ENCODE measurements at places on chromosomes 1 and 21. TPM values are rescaled to one million over a fixed set of nuclear protein-coding genes. Genes with fewer than 3 reads are reported as not detected.

- no peak for DNase-seq
- H3K36me3 ChIP-seq: no peaks in the 10 kb centered on the region
- no peak overlapping the region for H3K27ac ChIP-seq
- no peaks in the 10 kb centered on the region for H3K4me1 ChIP-seq
Observed at GRCh38 chr21:18245464-18245967, 883 bp downstream of the CHODL start.

DNA sequence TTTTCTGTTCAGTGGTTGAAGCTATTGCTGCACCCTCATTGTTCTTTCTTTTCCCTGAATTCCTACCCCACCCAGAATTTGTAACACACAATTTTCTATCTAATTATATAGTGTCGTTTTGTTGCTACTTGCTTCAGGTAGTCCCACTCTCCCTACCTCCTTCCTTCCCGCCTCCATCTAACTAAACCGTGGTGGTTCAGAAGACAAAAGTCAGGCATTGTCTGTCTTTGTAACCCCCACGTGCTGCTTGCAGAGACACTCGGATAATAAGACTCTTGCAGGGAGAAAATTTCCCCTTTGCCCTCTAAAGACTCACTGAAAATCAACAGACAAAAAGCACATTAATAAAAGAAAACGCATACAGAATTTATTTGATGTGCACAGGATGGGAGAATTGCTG, 46.2 kb upstream of the BTG3 start:
- no peak overlapping the region for H3K27ac ChIP-seq
- no peak for DNase-seq
- no peak overlapping the region for H3K4me3 ChIP-seq

DNA sequence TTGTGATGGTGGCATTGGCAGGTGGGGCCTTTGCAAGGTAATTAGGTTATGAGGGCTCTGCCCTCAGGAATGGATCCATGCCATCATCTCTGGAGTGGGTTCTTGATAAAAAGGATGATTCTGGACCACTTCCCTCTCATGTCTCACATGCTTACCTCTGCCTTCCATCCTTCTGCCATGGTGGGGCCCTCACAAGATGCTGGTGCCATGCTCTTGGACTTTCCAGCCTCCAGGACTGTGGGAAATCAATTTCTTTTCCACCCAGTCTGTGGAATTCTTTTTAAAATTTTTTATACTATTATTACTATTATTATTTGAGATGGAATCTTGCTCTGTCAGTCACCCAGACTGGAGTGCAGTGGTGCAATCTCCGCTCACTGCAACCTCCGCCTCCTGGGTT, 57.3 kb downstream of the ACBD3 start:
- peaks cover 11% of the 10 kb centered on the region for H3K4me1 ChIP-seq
- H3K27me3 ChIP-seq: no peaks in the 10 kb centered on the region
- no peak overlapping the region for H3K27ac ChIP-seq
- DNase-seq: no peak

DNA sequence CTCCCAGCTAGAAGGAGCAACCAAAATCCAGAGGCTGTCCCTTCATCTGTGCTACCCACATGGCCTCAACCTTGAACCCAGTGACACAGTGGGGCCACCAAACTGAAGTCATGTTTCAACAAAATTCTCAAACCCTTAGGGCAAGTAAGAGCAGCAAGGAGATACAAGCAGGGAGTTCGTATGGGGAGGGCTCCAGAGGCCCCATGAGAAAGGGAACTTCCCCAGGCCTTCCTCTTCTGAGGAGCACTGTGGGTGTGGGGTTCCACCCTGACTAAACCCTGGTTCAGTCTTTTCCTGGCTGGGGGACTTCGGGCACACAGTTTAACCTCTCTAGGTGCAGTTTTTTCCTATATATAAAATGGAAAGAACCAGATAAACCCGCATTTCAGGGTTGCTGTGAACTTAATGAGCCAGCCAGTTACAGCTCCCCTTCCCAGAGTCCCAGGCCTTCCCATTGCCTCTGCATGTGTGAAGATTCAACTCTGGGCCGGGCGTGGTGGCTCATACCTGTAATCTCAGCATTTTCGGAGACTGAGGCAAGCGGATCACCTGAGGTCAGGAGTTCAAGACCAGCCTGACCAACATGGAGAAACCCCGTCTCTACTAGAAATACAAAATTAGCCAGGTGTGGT, 8.0 kb upstream of the THEMIS2 start:
- no peaks in the 10 kb centered on the region for H3K27me3 ChIP-seq
- no peak for DNase-seq
- H3K36me3 ChIP-seq: no peaks in the 10 kb centered on the region
- no peak overlapping the region for H3K27ac ChIP-seq
- H3K4me1 ChIP-seq: no peaks in the 10 kb centered on the region

DNA sequence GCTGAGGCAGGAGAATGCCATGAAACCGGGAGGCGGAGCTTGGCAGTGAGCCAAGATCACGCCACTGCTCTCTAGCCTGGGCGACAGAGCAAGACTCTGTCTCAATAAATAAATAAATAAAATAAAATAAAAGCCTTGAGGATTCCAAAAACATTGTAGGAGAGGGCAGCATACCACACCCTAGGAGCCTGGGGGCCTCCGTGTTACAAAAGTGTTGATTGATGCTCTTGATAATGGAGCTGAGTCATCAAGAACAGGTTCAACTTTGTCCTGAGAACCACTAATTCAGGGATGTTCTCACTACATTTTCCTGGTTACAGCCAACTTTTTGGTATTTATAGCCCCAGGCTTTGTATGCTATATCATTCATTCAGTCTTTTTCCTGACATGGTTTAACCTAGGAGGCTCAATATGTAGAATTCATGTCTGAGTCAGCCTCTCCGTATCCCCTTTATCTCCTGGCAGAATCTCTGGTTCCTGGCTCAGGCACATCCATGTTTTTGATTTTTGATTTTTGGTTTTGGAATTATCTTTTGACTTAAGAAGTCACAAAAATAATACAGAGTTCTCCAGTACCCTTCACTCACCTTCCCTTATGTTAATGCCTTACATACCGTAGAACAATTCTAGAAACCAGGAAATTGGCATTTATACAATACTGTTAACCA, 69.4 kb downstream of the LRRC8D start:
- no peaks in the 10 kb centered on the region for H3K4me1 ChIP-seq
- no peaks in the 10 kb centered on the region for H3K36me3 ChIP-seq
- H3K27me3 ChIP-seq: no peaks in the 10 kb centered on the region
- H3K4me3 ChIP-seq: no peak overlapping the region
- no peak overlapping the region for H3K27ac ChIP-seq

GRCh38 chr1:34639701-34640100, 115.1 kb upstream of the GJB5 start:
- H3K36me3 ChIP-seq: no peaks in the 10 kb centered on the region
- no peaks in the 10 kb centered on the region for H3K4me1 ChIP-seq
- H3K27ac ChIP-seq: no peak overlapping the region

- DNase-seq: no peak
- no peaks in the 10 kb centered on the region for H3K4me1 ChIP-seq
- no peak overlapping the region for H3K4me3 ChIP-seq
- H3K27me3 ChIP-seq: no peaks in the 10 kb centered on the region
Observed at GRCh38 chr1:112722601-112723510, 7.7 kb upstream of the PPM1J start.

- no peaks in the 10 kb centered on the region for H3K4me1 ChIP-seq
- no peaks in the 10 kb centered on the region for H3K27me3 ChIP-seq
- H3K27ac ChIP-seq: no peak overlapping the region
- H3K4me3 ChIP-seq: no peak overlapping the region
- no peak for DNase-seq
- H3K36me3 ChIP-seq: no peaks in the 10 kb centered on the region
Observed at GRCh38 chr1:91045284-91045683, 23.4 kb upstream of the ZNF644 start.

DNA sequence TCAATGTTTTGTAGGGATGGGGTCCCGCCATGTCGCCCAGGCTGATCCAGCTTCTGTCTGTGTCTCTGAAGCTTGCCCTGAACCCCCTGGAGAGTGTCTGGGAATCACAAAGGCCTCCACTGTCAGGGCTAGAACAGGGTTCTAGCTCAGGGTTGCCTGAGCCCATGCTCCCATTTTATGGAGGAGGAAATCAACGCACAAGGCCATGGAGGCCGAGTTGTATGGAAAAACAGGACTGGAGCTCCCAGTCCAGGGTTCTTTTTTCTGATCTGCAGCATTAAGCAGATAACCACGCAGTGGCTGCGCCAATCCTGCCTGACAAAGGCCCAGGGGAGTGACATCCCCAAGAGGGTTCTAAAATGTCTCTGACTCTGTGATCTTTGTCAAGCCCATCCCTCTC, 67.6 kb upstream of the NBPF3 start:
- no peak for DNase-seq
- no peaks in the 10 kb centered on the region for H3K36me3 ChIP-seq

- H3K36me3 ChIP-seq: no peaks in the 10 kb centered on the region
- no peak overlapping the region for H3K4me3 ChIP-seq
- H3K27ac ChIP-seq: no peak overlapping the region
- H3K4me1 ChIP-seq: no peaks in the 10 kb centered on the region
Observed at GRCh38 chr1:21028520-21029145, 148.1 kb downstream of the EIF4G3 start.

GRCh38 chr1:213782941-213783672, 204.7 kb upstream of the PROX1 start:
- H3K27ac ChIP-seq: no peak overlapping the region
- no peak overlapping the region for H3K4me3 ChIP-seq
- H3K27me3 ChIP-seq: peaks cover 2% of the 10 kb centered on the region
- no peak for DNase-seq
- no peaks in the 10 kb centered on the region for H3K4me1 ChIP-seq
- H3K36me3 ChIP-seq: no peaks in the 10 kb centered on the region

SV2A gene
- total RNA-seq: 2.1 TPM

HTR6 gene
- not detected for total RNA-seq

ANKRD65 gene
- total RNA-seq: 34.9 TPM

All from prostate gland (tissue), 2 donors.